Thoracic aorta (tissue), 2 donors: ENCODE measurements at places on chromosomes 11 and 22. TPM values are rescaled to one million over a fixed set of nuclear protein-coding genes. Genes with fewer than 3 reads are reported as not detected.

CRACR2B gene
- total RNA-seq: 9.6 TPM

SLC5A12 gene
- total RNA-seq: not detected

ARFIP2 gene
- total RNA-seq: 62.8 TPM

LGR4 gene
- 48.6 TPM for total RNA-seq

MUC5B gene
- total RNA-seq: not detected

KRTAP5-8 gene
- total RNA-seq: not detected
